ENCODE measurements at places on chromosomes 5 and 9.

GRCh38 chr5:10162468-10162867 is 87.2 kb downstream of the ATPSCKMT start:
- DNase-seq: no peak

GRCh38 chr9:129414993-129415941 is 205.6 kb downstream of the C9orf50 start:
- DNase-seq: no peak

- DNase-seq: no peak
Observed at GRCh38 chr5:82807021-82807420, 270.2 kb downstream of the TMEM167A start.

GRCh38 chr5:72415616-72416325 is 91.4 kb downstream of the ZNF366 start:
- no peak for DNase-seq

DNA sequence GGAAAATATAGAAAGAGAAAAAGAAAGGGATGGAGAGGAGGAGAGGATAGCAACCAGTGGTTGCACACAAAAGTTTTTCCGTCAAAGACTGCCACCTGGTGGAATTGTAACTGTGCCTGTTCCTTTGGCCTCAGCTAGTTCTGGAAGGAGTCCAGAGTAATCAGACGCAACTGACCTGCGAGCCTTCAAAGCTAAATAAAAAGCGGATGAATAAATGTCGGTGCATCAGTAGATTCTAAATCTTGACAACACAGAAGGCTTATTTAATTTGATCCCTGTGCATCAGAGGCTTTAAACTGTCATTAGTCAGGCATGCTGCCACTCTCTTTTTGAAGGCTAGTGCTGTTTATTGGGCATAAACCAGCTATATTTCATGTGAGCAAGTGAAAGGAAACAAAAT is 132.9 kb upstream of the ACO1 start:
- no peak for DNase-seq

DNA sequence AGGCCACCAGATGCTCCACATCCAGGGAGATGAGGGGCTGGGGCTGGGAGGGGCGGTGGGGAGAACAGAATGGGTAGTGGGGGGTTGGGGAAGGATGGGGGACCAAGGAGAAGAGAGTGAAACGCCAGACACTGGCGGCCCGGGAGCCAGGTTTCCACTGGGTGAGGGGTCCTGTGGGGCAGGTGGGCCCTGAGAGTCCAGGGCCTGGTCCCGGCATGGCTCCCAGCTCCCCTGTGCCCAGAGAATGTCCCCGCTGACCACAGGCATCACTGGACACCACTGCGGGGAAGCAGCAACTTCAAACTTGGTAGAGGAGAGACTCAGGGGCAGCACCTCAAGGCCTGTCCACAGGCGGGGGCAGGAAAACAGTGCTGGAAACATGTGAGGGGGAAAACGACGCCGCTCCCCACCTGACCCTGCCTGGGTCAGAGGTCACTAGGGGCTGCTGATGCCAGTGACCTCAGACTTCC is 13.2 kb downstream of the NINJ1 start:
- no peak for DNase-seq

- no peak for DNase-seq
Observed at GRCh38 chr5:177963966-177964365, 32.1 kb downstream of the PROP1 start.

- DNase-seq: no peak
Observed at GRCh38 chr5:68285851-68286611, 70.5 kb downstream of the PIK3R1 start.

DNA sequence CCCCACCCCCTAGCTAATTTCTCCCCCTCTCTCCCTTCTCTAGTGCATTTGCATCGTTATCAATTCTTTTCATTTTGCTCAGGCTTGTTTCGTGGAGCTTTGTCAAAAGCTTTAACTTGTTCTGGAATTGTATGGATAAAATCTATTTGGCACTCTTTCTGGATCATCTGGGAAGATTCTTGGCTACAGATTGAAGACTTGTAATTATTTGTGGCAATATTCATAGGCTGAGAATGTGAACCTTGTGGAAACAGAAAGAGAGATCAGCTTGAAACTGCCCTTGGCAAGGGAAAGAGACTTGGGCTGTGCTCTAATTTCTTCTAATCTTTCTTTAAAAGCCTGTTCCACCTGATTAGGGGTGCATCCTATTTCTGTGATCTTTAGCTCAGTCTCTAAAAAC is 340.6 kb upstream of the DAB2 start:
- no peak for DNase-seq

- DNase-seq: no peak
Observed at GRCh38 chr5:61999371-61999770, 306.6 kb upstream of the KIF2A start.

DNA sequence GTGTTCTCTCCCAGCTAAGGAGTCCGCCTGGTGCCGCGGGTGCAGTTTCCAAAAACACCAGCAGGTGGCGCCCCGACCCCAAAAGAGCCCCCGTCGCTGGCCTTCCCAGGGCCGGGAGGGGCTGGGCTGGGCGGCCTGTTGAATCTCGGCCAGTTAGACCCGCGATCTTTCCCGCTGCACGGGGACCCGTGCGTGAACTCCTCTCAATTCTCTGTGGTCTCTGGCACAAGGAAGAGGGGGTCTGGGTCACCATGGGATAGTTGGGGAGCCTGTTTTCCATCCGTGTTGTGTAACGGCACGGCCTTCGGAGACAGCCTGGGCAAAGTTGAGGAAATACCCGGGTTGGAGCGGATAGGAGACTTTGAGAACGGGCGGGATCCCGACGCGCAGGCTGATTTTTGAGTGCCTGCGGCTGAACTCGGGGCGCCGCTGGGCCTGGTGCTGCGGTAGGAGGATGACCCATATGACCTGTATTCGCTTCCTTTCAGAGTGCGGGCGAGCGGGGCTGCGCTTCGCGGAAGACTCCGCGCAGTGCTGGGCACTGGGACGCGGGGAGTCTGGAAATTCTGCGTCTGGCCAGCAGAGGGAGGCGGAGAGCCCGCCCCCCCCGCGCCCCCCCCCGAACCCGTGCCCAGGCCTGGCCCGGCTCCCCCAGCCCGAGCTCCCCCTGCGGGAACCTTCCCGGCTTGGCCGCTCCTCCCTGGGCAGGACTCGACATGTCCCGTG is 7.9 kb upstream of the PSD2 start:
- DNase-seq: peak; percentile 91

- DNase-seq: no peak
Observed at GRCh38 chr9:98182069-98182820, 10.2 kb downstream of the CORO2A start.

DNA sequence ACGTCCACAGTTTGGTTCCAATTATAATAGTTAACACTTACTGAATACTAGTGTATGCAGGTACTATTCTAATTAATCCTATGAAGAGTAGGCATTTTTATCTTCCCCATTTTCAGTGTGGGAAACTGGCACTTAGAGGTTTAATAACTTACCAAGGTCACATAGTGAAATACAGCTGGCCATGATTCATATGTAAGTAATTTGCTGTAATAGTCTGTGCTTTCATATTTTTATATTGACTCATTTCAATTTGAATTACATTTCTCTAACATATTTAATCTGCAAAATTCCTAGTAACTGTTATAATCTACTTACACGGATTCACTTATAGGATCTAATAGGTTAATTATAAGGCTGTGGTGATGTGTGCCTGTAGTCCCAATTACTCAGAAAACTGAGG is 19.4 kb downstream of the CCNH start:
- no peak for DNase-seq

- no peak for DNase-seq
Observed at GRCh38 chr5:68661237-68661636, 432.6 kb upstream of the SLC30A5 start.

DNA sequence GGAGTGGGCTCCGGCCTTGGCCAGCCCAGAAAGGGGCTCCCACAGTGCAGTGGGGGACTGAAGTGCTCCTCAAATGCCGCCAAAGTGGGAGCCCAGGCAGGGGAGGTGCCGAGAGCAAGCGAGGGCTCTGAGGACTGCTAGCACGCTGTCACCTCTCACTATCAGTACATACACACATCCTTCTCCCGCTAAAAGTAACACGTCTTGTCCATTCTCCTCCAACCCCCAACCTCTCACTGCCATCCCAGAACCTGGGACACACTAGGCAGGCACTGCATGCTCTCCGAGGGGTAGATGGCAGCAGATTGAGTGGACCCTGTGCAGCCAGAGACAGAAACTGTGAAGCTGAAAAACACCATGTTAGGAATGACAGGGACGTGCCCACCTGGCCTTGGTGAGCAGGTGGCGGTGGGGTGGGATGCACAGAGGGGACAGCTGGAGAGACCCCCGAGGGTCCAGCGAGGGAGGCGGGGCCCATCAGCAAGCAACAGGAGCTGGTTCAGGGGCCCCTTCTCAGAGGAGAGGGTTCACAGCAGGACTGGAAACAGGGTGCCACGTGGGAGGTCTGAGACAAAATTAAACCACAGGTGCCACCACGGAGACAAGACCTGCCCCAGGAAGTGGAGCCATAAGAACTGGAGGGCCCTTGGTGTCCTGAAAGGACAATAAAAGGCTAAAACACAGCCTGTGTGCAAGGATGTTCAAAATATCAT is 16.9 kb downstream of the SEMA4D start:
- no peak for DNase-seq

DNA sequence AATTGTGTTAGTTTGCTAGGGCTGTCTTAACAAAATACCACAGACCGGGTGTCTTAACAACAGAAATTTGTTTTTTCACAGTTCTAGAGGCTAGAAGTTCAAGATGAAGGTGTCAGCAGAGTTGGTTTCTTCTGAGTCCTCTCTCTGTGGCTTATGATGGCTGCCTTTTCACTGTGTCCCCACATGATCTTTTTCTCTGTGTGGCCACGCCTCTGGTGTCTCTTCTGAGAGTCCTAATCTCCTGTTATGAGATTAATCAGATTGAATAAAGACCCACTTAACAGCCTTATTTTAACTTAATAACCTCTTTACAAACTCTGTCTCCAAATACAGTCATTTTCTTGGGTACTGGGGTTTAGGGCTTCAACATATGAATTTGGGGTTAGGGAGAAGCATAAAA is 561.1 kb downstream of the NR2F1-AS1 start:
- DNase-seq: no peak

DNA sequence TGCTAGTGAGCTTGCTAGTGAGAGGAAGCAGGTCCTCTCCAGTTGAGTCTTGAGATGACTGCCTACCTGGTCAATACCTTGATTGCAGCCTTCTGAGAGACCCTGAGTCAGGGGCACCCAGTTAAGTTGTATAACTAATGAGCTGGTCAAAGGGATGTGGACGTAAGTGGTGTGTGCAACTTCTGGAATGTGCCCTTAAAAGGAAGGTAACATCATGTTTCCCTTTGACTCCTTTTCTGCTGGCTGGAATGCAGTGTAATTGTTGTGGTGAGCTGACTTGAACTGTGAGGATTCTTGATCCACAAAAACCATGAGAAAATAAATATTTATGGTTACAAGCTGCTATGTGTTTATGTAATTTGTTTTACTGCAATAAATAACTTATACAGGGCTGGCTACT is 2.4 kb upstream of the SNX2 start:
- DNase-seq: no peak

GRCh38 chr5:1542781-1543180 is 19.0 kb upstream of the LPCAT1 start:
- no peak for DNase-seq

DNA sequence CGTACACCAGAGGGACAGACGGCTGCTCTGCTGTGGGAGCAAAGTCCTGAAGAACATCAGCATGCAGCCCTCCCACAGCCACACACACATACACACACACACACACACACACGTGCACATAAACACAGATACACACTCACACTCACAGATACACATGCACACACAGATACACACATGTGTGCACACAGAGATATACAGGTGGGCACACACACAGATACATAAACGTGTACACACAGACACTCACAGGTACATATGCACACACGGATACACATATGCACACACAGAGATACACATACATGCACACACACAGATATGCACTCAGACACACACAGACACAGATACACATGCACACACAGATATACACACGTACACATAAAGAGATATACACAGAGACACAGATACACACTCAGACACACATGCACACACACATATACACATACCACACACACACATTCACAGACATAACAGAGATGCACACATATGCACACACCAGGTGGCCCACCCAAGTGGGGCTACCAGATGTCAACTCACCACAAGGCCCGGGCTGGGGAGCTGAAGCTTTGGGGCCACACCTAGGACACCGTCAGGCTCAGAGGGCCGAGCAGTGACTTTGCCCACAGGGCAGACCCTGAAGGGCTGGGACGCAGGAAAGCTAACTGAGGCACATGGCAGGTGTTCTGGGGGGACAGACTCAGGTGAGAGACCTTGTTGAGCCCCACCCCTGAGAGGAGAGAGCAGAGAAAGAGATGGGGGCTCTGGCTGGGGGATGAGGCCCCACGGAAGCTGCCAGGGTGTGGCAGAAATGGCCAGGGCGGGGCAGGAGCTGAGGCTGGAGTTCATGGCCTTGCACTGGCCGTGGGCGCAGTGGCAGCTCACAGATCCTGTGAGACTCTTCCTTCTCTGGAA is 148.6 kb upstream of the PPP1R26 start:
- no peak for DNase-seq

- no peak for DNase-seq
Observed at GRCh38 chr5:1505506-1506241, 18.1 kb downstream of the LPCAT1 start.

GRCh38 chr9:114830546-114830945 is 24.7 kb upstream of the TNFSF15 start:
- no peak for DNase-seq

DNA sequence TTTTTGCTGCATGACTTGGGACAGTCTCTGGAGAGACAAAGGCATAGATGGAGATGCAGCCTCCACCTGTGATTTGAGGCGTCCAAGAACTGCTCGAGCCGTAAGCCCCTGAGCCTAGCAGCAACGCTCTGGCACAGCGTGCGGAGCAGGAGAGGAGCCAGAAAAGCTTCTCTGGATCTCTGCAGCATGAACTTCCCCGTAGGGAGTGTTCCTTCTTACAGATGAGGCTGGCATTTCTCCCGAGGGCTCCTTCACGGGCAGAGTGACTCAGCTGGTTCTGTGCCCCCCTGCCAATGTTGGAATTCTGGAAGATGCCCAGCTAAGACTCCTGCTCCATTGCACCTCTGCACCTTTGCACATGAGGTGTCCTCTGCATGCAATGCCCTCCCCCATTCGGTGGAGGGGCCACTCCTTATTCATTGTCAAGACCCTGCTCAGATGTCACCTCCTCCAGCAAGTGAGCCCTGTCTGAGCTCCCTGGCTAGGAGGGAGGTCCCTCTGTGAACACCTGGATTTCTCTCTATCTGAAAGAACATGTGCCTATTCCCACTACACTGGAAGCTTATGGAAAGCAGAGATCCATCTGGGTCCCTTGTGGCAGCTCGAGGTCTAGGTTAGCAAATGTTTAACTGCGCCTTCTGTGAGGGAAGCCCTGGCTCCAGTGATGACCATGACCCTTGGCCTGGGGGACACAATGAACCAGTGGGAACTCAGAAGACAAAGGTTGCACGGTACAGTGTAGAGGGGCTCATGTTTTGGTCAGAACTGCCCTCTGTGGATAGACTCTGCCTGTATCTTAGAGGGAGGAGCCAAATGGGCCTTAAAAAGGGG is 39.6 kb downstream of the SH3PXD2B start:
- DNase-seq: no peak

- DNase-seq: no peak
Observed at GRCh38 chr5:130400091-130400490, 495.8 kb downstream of the CHSY3 start.

All from stimulated activated CD4-positive, alpha-beta T cell treated with anti-CD3 and anti-CD28 coated beads, Interleukin-1b, Interleukin-23, amount 100 ng/mL, for 1 hour (primary cell).